ENCODE measurements at places on chromosomes 1 and 21.

GRCh38 chr1:202165267-202165941 is 5.0 kb upstream of the PTPN7 start:
- DNase-seq: no peak

- DNase-seq: no peak
Measured at GRCh38 chr1:204550926-204551325, 34.7 kb downstream of the MDM4 start.

GRCh38 chr1:235236128-235236527 is 75.1 kb upstream of the RBM34 start:
- DNase-seq: no peak

GRCh38 chr1:213905344-213905743 is 82.4 kb upstream of the PROX1 start:
- no peak for DNase-seq

GRCh38 chr1:203644191-203644590 is 17.6 kb downstream of the ATP2B4 start:
- DNase-seq: no peak

GRCh38 chr1:175733722-175734121 is 9.7 kb downstream of the TNR start:
- no peak for DNase-seq

- DNase-seq: no peak
Measured at GRCh38 chr21:15894596-15894995, 164.8 kb downstream of the USP25 start.

GRCh38 chr1:152566681-152567080 is at the start of gene LCE3E:
LCE3E (minus strand) TSS chr1:152566780; CDS start chr1:152566208, 572 bp downstream.
- no peak for DNase-seq

- DNase-seq: no peak
Measured at GRCh38 chr1:246609632-246610031, 43.4 kb downstream of the CNST start.

DNA sequence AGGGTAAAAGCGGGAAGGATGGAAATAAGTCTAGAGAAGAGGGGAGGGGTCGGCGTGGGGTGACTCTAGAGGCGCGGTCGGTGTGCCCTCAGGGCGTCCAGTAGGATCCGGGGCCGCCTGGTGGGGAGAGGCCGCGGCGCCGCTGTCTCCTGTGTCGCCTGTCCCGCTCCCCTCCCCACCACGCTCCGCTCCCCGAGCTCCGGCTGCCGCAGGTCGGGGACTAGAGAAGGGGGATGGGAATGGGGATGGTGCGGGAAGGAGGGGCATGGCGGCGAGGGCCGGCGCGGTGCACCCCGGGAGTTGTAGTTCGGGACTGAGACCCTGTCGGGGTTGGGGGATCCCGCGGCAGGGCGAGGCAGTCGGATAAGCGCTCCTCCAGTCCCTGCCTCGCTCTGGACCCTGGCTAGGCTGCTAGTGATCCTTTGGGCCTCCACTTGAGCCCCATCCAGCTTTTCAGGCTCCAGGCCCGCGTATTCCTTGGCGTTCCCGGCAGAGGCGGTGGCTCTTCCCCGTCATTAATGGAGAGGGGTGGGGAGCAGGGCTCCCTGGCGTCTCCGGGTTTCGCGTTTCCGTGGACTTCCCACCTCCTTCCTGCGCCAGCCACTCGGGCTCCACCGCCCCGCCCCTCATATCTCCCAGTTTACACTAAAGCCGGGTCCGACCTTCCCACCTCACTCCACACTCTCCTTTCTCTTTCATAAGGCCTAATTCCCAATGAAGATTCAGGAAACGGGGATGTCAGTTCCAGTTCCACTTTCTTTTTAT is at the start of gene ENTREP3:
ENTREP3 (minus strand) TSS at position 241 of the 765 bp plus-strand sequence. CDS start 606 bp downstream, outside the sequence.
- peak; percentile 86 for DNase-seq

DNA sequence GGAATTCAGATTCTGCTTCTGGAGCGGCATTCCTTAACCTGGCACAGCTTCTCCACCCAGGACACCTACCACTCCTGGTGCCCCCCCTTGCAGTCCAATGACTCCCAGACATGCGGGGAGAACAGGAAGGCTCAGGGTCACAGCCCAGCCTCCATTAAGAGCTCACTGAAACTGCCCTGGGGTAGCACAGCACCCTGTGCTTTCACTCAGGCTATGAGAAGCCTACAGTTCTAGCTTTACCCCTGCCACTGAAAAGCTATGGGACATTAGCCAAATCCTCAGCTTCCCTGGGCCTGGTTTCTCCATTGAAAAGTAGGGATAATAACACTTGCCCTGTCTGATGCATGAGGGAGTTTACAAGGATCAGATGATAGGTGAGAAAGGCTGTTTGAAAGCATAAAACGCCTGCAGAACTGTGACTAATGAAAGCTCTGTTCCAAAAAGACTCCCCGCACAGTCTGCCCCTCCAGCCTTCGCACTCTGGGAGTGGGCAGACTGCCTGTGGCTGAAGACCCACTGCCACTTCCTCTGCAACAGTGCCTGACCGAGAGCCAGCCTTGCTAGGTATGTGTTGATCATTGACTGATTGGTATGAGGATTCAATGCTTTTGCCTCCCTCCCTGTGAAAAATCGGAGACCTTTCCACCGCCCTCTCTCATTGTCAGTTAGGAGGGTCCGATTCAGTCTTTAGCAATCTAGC is 2.7 kb upstream of the CLDN19 start:
- no peak for DNase-seq

GRCh38 chr1:78168306-78168705 is 122.5 kb downstream of the GIPC2 start:
- no peak for DNase-seq

DNA sequence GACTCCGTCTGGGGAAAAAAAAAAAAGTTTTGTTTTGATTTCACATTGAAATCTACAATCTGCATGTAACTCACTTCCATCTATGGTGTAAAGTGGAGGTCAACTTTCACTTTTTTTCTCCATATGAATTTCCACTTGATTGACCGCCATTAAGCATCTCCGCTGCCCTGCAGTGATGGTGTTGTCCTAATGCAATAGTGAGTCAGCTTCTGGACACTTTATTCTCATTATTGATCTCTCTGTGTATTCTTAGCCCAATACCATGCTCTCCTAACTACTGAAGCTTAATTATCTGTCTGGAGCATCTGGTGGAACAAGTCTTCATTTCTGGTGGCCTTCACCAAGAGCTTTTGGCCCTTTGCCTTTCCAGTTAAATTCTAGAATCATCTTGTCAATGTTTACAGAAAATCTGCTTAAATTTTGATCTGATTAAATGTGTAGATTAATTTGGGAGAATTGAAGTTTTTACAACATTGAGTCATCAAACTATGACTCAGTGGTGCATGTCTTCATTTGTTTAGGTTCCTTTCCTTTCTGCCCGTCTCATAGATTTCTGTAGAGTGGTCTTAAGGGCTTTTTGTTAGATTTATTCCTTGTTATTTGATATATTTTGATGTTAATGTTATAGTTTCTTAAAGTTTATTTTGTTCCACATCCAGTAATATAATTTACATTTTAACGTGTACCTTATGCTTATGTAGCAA is 181.5 kb downstream of the PRDM2 start:
- no peak for DNase-seq

GRCh38 chr1:159924791-159925718 is at the start of gene TAGLN2:
TAGLN2 (minus strand) TSS chr1:159925507; CDS start chr1:159920509, 4,998 bp downstream.
- DNase-seq: peak; percentile 49

- no peak for DNase-seq
Measured at GRCh38 chr1:89904219-89904980, 83.6 kb downstream of the LRRC8D start.

DNA sequence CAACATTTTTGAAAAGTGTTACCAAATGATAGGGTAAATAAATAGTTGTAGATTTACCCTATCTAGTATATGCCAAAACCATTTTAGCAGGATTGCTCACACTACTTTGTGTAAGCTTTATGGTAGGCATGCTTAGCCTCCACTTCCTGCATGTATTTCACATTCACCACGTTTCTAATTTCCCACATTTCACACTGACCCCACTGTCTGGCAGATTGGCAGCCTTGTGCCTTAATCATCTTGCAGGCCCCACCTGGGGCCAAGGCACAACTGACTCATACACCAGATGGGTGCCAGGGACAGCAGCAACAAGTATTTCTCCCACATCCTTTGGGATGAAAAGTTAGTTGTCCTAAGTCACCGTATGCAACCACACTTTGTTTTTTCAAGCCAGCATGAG is 21.2 kb upstream of the CENPF start:
- DNase-seq: no peak

- no peak for DNase-seq
Measured at GRCh38 chr21:37149411-37149810, 76.4 kb downstream of the TTC3 start.

DNA sequence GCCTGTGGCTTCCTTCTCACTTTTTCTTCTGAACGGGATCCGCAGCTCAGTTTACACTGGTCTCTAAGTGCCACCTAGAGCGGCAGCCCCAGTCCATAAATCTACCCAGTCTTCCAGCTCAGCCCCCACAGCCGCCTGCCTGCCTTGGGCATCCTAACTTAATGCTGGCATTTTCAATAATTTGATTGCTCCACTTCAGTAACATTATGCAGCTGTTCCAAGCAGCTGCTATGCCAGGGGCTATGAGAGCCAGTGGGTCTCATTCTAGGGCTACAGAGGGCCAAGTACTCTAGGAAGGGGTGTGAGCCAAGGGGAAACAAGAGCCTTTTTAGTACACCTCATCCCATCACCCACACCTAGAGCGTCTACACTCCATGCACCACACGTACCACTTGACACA is 48.4 kb upstream of the COA6 start:
- DNase-seq: no peak

- no peak for DNase-seq
Measured at GRCh38 chr1:154550657-154551056, 7.8 kb downstream of the UBE2Q1 start.

DNA sequence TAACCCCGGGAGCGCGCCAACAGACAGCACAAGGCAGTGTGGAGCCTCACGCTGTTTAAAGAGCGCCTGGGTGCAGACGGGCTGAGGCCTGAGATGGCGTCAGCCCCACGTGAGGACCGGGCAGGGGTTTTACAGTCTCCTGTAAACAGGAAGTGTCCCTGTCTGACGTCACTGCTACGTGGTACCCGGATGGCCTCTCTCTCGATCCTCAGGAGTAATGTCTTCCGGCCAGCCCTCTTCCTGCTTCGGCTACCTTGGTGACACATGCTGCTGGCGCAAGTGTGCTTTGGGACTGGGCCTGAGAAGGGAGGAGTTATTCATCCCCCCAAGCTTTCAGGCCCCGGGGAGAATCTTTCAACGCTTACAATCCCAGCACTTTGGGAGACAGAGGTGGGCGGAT is 41.2 kb downstream of the CNST start:
- no peak for DNase-seq

DNA sequence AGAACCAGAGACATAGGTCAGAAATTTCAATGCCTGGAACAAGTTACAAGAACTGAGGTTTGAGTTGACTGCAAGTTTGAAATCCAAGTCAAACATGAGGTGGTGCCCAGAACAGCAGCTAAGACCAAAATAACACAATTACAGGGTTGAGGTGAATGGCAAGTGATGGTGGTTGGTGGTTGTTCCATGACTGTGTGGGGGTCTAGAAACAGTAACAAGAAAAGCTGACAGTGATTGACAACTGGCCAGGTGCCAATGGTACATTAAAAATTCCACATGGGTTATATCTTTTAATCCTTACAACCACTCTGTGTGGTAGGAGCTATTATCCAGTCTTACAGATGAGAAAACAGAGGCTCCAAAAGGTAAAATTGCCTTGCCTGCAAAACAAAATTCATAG is 32.0 kb downstream of the RIMS3 start:
- DNase-seq: no peak

GRCh38 chr21:24658926-24659325 is 948.4 kb downstream of the MRPL39 start:
- no peak for DNase-seq

- no peak for DNase-seq
Measured at GRCh38 chr1:215883004-215883403, 315.9 kb downstream of the KCTD3 start.

- DNase-seq: no peak
Measured at GRCh38 chr1:117587499-117588356, 18.1 kb upstream of the TENT5C start.

GRCh38 chr1:239805851-239806772 is 285.6 kb upstream of the FMN2 start:
- no peak for DNase-seq

- no peak for DNase-seq
Measured at GRCh38 chr1:87506147-87506546, 177.5 kb downstream of the LMO4 start.

DNA sequence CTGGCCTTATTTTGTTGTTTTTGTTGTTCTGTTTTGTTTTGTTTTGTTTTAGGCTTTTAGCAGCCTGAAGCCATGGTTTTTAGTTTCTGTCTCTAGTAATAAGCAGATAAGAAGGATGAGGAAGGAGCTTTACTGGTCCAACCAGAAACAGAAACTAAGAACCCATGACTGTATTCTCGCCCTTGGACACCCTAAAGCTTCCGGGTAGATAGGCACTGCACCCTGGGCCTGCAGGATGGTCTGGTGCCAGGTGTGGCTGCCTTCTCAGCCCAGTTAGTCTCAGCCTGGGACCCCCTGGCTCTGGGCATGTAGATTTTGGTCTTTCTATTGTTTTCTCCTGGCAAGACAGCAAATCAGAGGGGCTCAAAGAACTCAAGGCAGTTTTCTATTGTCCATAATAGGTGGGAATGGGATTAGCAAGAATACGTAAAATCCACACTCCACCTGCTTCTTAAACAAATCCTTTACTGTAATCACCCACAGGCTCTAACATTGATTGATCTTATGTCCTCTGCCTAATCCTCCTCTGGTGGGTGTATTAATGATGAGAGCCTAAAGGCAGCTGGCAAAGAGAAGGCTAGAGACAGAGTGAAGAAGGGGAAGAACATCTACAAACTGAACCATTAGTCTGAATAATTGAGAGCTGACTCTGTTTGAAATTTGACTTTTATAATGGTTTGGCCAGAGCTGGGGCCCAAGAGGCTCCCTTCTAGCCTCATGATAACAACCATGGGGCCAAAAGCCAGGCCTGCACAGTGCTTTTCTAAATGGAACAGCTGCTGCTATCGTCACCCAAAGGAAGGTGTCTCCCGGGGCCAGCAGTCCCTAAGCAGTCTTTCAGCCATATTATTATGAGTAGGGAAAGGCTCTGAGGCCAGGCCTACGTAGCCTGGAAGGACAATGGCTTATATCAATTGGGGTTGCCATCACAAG is 106.8 kb upstream of the ATP1A1 start:
- DNase-seq: no peak

- DNase-seq: no peak
Measured at GRCh38 chr1:156675210-156676113, 1.7 kb downstream of the NES start.

- no peak for DNase-seq
Measured at GRCh38 chr1:25765136-25765922, 34.7 kb upstream of the SELENON start.

DNA sequence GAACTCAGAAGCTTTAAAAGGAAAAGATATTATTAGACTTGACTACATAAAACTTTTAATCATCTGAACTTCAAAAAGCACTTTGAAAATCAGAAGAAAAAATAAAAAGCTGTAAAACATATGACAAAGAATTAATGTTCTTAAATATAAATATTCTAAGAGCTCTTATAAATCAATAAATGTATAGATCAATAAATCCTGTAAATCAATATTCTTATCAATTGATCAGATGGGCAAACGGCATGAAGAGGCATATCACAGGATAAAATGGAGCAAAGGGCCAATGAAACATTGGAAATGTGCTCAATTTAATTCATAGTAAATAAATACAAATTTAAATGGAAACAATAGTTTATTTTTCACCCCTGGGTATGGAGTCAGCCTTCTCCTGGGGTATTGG is 66.1 kb upstream of the SMYD2 start:
- DNase-seq: no peak
